Fibroblast of villous mesenchyme (primary cell): ENCODE measurements at places on chromosomes 5 and 9. TPM values are rescaled to one million over a fixed set of nuclear protein-coding genes. Genes with fewer than 3 reads are reported as not detected.

The LCN12 gene
- total RNA-seq = 0.86 TPM in 1 of 2 replicates, not detected in the other

The FSD1L gene
- 5.5 and 5.6 TPM in 2 replicates for total RNA-seq

The FBP1 gene
- total RNA-seq = not detected in 2 replicates

The ZNF462 gene
- total RNA-seq = 16.4 and 32.4 TPM in 2 replicates

The OR1J2 gene
- total RNA-seq = 0.32 and 0.43 TPM in 2 replicates

The ZDHHC11 gene
- total RNA-seq = 0.64 and 0.86 TPM in 2 replicates

GRCh38 chr5:40364441-40364840, 315.3 kb upstream of the PTGER4 start:
- DNase-seq = no peak

- peak; percentile 78 for DNase-seq
These were observed 16.1 kb downstream of the AP3S1 start for GRCh38 chr5:115857626-115858349.

- no peak for DNase-seq
These were observed 300.0 kb downstream of the ZSWIM6 start for GRCh38 chr5:61632064-61632463.

- peak; percentile 97 for DNase-seq
These were observed 141.7 kb downstream of the GADD45G start for GRCh38 chr9:89746385-89747116.

GRCh38 chr5:102554082-102554481, 55.3 kb upstream of the SLCO6A1 start:
- DNase-seq = no peak

GRCh38 chr5:31730139-31730538, 91.2 kb downstream of the PDZD2 start:
- no peak for DNase-seq

DNA sequence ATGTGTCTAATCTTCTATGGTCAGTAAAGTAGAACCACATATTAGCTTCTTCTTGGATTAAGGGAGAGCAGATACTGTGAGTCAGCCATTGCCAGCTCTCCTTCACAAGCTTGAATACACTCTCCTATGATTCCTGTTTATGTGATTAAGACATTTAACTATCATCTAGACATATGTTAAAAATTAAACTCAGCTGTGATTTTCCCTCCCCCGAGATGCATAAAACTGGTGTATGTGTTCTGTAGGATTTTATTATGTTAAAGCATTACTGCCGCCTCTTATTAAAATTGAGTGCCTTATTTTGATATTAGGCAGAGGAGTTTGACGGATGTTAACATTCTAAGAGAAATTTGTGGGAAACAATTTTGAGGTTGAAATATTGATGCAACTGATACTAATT, 114.6 kb downstream of the ACTBL2 start:
- DNase-seq = peak; percentile 68

GRCh38 chr5:170216257-170216864, 16.4 kb upstream of the C5orf58 start:
- DNase-seq = peak; percentile 57

GRCh38 chr9:107838766-107839165, 349.2 kb upstream of the KLF4 start:
- DNase-seq = no peak

DNA sequence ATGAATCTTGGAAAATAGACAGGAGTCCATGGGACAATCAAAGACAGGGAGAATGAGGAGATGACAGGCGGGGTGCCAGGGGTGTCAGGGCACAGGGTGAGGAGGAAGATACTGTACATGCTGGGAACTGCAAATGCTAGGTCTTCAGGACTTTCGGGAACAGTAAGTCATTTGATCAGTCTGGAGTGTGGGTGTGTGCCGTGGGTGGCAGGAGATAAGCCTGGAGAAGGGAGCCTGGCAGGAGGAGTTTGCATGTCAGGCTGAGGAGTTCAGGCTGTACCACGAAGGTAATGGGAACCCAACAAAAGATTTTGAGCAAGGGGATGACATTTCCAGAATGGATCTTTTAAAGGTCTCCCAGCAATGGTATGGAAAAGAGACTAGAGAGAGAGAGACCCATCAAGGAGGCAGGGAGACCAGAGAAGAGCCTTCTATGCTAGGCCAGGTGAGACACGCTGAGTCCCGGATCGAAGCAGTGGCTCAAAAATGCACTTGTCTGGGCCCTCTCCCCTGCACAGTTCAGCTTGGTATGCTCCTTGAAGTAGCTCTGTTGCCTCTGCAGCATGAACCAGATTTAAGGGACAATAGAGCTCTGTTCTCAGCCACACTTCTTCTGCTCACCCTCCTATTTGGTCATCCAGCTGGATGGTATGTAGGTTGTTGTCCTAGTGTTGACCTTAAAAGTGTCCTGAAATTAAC, 77.0 kb upstream of the FER start:
- DNase-seq = no peak

DNA sequence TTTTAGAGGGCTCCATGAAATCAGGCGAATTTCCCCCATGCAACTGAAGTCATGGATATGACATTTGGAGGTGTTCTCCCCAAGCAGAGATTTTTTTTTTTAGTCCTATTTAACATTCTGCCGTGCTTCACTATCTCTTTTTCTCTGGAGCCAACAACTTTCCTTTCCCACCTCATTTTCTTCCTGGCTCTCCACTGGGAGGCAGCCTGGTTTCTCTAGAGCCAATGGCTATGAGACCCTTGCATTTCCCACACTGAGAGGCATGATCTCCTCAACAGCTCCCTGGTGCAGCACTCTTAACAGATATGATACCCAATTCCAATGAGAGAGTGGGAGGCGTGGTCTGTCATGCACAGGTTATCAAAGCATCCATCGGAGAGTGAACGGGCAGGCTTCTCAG, 310.8 kb downstream of the DRD1 start:
- DNase-seq = no peak

DNA sequence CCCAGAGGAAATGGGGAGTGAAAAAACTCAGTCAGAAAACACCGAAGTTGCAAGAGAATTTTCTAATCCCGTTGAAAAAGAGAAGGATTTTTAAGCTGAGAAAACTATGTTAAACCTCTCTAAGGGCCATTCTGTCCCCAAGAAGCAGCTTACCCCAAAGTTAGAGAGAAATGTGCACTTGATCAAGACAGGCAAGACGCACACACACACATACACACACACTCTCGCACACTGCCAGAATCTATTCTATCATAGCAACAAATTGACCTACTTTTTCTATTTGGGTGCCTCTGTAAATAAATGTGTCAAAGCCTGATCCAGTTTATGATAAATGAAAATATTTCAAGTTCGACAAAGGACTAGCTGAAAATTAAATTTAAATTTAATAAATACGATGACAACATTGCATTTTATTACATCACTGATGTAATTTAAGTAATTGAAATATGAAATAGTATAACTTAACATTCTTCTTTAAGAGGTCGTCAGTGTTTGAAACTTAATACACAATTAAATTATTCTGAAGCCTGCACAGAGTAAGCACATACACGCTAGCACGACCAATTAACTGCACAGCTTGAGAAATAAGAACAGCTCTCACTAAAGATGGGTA, 5.9 kb downstream of the NFIL3 start:
- DNase-seq = no peak

DNA sequence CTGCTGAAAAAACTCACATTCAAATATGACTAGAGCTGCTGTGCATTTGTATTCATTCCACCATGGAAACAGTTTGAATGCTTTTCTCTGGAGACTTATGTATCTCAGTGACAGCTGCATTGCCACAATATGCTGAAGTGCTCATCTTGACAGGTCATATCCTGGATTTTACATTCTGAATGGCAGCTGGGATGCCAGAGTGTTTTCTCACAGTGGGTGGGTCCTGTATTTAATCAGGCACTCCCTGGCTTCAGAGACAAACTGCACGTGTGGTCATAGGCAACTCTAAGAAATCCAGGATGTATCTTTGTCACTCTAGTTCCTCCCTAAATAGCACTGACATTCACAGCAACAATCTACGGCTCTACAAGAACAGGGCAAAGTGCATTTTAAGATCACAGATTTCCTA, 75.6 kb downstream of the ST8SIA4 start:
- DNase-seq = peak; percentile 10

- DNase-seq = peak; percentile 99
These were observed 100.6 kb downstream of the ANGPTL2 start for GRCh38 chr9:127021664-127022363.

- no peak for DNase-seq
These were observed 78.4 kb upstream of the ATP10B start for GRCh38 chr5:160930406-160930805.

- no peak for DNase-seq
These were observed 18.5 kb upstream of the UBAC1 start for GRCh38 chr9:135979547-135980166.
